ENCODE measurements at places on chromosomes 13 and 19. TPM values are rescaled to one million over a fixed set of nuclear protein-coding genes. Genes with fewer than 3 reads are reported as not detected.

DNA sequence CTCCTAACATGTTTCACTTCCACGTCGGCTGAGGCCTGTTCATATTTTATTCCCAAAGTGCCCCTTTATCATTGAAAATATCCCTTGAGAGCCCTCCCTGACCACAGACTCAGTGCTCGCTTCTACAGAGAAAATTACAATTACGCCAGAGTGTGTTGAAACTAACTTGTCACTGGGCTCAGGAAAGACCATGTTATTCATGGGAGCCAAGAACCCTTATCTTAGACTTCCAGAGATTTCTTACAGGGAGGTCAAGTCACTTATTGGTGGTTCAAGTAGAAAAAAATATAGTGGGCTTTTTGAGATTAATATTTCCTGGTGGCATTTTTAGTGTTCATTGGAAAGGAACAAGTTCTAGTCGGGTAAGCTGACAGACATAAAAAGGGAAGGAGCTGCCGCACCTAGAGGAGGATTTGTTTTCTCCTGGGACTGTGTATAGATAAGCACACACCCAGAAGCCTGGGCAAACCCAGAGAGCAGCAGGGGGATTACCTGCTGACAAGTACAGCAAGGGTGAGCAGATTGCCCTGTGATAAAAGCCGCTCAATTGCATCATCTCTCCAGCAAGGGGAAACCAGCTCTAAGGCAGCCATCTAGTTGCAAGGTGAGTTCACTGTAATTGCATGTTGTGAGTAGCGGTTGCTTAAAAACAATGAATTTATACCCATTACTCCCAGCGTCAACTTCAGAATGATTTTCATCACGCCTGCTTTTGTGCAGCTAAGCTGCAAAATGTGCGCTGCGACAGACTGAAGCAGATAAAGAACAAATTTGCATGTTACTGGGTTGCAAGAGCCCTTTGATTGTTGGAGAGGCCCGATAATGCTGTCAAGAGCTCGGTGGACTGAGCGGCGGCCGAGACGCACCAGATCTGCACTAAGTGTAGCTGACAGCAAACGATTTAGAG is 46.2 kb downstream of the DCT start:
- H3K4me1 ChIP-seq, result peaks cover 12% of the 10 kb centered on the region
- H3K36me3 ChIP-seq, result no peaks in the 10 kb centered on the region
- peak overlapping the region; percentile 29 for H3K27ac ChIP-seq
- peak overlapping the region; percentile 0 for H3K4me3 ChIP-seq
- H3K27me3 ChIP-seq, result peaks cover 9% of the 10 kb centered on the region

DNA sequence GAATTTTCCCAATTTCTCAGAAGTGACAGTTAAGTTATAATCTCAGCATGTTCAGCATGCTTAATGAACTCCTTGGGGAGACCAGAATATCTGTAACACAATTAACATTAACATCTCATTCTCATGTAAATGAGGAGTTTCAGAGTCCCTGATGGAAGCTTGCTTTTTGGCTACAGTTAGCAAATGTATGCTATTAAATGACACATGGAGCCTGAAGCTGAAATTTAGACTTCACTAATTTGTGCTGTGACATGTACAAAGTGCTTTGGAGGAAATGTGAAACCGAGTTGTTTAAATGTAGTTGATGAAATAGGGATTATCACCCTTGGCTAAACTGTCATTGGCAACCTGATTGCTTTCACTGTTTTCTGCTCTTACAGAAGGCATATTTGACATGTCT is 2265.1 kb upstream of the PCDH20 start:
- H3K27ac ChIP-seq, result no peak overlapping the region
- peaks cover 2% of the 10 kb centered on the region for H3K36me3 ChIP-seq
- H3K4me3 ChIP-seq, result no peak overlapping the region

GRCh38 chr13:54733639-54734038 is 1705.0 kb downstream of the OLFM4 start:
- H3K4me3 ChIP-seq, result no peak overlapping the region
- H3K27me3 ChIP-seq, result no peaks in the 10 kb centered on the region
- no peak overlapping the region for H3K27ac ChIP-seq
- peaks cover 2% of the 10 kb centered on the region for H3K36me3 ChIP-seq
- no peaks in the 10 kb centered on the region for H3K4me1 ChIP-seq
- DNase-seq, result no peak

DNA sequence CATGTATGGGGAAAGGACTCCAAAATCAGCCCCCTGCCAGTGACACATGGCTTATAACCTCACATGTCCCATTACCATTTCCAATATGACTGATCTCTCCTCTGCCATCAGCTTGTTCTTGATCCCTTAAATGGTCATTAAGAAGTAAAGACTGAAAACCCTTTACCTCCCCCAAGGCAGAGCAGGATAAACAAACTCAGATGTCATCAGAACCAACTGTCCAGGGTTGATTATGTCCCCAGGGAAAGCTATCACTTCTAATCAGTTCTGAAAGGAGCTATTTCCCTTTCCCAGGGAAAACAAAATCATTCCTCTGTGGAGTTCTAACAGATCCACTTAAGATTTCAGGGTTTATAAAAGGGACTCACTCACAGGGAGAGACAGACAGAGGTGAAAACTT is 350.9 kb downstream of the SUCLA2 start:
- no peak overlapping the region for H3K27ac ChIP-seq
- DNase-seq, result no peak
- H3K4me1 ChIP-seq, result no peaks in the 10 kb centered on the region
- no peaks in the 10 kb centered on the region for H3K36me3 ChIP-seq
- no peak overlapping the region for H3K4me3 ChIP-seq

- H3K36me3 ChIP-seq, result no peaks in the 10 kb centered on the region
- H3K27me3 ChIP-seq, result peaks cover 16% of the 10 kb centered on the region
- H3K4me3 ChIP-seq, result no peak overlapping the region
- H3K4me1 ChIP-seq, result no peaks in the 10 kb centered on the region
Measured at GRCh38 chr19:29483944-29484581, 41.7 kb upstream of the VSTM2B start.

DNA sequence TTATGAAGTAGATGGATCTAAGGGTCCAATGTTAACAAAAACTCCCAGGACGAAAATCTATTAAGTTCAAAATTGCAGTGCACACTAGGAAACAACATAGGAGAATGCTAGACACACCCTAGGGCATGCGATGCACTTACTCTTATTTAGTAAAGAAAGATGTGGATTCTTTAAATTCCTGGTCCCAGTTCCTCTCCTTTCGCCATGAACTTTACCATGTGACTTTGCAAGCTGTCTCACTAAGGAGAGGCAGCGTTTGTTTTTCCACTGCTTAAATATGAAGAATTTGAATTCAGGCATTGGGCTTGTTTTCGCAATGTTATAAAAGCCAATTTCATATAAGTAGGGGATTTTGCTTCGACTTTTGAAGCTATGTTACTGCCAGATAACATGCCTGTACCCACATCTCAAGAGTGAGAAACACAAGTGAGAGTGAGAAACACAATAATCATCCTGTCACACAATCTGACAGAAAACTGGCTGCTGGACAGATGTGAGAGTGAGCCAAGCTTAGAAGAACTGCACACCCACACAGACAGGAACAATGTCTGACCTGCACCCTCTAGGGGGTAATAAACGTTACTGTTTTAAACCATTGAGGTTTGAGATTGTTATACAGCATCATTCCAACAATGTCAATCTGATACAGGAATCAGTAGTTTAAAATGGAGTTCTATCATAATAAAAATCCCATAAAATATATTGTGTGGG is 1308.4 kb downstream of the SLITRK5 start:
- no peak for DNase-seq
- no peaks in the 10 kb centered on the region for H3K4me1 ChIP-seq
- H3K36me3 ChIP-seq, result no peaks in the 10 kb centered on the region
- no peaks in the 10 kb centered on the region for H3K27me3 ChIP-seq
- H3K27ac ChIP-seq, result no peak overlapping the region
- no peak overlapping the region for H3K4me3 ChIP-seq

DNA sequence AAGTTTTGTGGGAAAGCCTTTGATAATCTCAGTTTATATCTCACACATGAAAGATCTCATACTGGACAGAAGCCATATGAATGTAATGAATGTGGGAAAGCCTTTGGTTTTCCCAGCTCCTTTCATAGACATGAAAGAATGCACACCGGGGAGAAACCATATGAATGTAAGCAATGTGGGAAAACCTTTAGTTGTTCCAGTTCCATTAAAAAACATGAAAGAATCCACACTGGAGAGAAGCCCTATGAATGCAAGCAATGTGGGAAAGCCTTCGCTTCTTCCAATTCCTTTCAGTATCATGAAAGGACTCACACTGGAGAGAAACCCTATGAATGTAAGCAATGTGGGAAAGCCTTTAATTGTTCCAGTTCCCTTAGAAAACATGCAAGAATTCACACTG is 54.8 kb downstream of the ZNF627 start:
- DNase-seq, result no peak
- no peaks in the 10 kb centered on the region for H3K27me3 ChIP-seq
- peaks cover 77% of the 10 kb centered on the region for H3K36me3 ChIP-seq
- no peak overlapping the region for H3K4me3 ChIP-seq
- H3K27ac ChIP-seq, result peak overlapping the region; percentile 53
- no peaks in the 10 kb centered on the region for H3K4me1 ChIP-seq

GRCh38 chr19:55386493-55386971 is 800 bp downstream of the RPL28 start:
- H3K27ac ChIP-seq, result peak overlapping the region; percentile 97
- peaks cover 6% of the 10 kb centered on the region for H3K36me3 ChIP-seq
- DNase-seq, result no peak
- peak overlapping the region; percentile 99 for H3K4me3 ChIP-seq
- H3K4me1 ChIP-seq, result peaks cover 26% of the 10 kb centered on the region
- peaks cover 6% of the 10 kb centered on the region for H3K27me3 ChIP-seq

- H3K4me1 ChIP-seq, result peaks cover 5% of the 10 kb centered on the region
- H3K4me3 ChIP-seq, result no peak overlapping the region
- H3K27ac ChIP-seq, result peak overlapping the region; percentile 59
Measured at GRCh38 chr19:31254611-31255010, 94.6 kb downstream of the TSHZ3 start.

- H3K4me3 ChIP-seq, result no peak overlapping the region
- DNase-seq, result no peak
- H3K27me3 ChIP-seq, result no peaks in the 10 kb centered on the region
- H3K4me1 ChIP-seq, result peaks cover 11% of the 10 kb centered on the region
- no peak overlapping the region for H3K27ac ChIP-seq
Measured at GRCh38 chr19:5631567-5632240, 8.8 kb downstream of the SAFB start.

DNA sequence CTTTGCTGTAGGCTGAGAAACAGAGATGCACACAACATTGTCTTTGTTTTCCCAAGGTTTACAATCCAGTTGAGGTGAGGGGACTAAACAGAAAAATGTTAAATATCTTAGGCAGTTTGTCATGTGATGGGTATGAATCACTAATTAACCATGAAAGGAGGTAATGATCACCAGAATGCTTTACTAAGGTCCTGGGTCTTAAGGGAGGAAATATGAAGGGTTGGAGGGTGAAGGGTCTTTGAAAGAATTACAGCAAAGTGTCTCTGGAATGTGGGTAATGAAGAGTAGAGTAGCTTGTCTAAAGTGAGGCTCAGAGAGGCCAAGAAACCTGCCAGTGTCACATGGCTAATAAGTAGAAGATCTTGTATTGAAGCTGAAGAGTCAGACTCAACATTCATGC is 19.0 kb downstream of the BIVM start:
- peaks cover 10% of the 10 kb centered on the region for H3K36me3 ChIP-seq
- H3K27me3 ChIP-seq, result no peaks in the 10 kb centered on the region
- H3K4me3 ChIP-seq, result no peak overlapping the region
- no peak for DNase-seq
- H3K4me1 ChIP-seq, result peaks cover 12% of the 10 kb centered on the region
- no peak overlapping the region for H3K27ac ChIP-seq

MCF2L gene
- total RNA-seq, result 90.0 TPM

LILRA5 gene
- total RNA-seq, result not detected

KLK1 gene
- not detected for total RNA-seq

Measured in progenitor cell of endocrine pancreas (in vitro differentiated cells).